ENCODE measurements at places on chromosomes 3 and 15.

- no peak for DNase-seq
These were observed 49.5 kb upstream of the GOLGA8J start for GRCh38 chr15:30033211-30033610.

DNA sequence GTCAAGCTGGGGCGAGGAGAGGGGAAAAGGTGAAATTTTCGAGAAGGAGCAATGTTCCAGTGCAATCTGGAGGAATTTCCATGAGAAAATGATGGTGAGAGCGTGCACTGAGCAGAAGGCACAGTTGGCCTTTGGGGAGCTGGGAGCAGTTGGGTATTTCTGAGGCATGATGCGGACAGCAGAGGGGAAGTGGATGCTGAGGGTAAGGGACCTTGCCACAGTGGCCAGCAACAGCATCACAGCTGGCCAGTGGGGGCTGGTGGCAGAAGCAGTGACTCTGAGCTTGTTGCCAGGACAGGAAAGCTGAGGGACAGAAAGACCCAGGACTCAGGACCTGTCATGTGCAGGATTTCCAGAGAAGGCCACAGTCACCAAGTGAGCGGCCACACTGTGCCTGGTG, 98.9 kb downstream of the LSM3 start:
- DNase-seq: no peak

DNA sequence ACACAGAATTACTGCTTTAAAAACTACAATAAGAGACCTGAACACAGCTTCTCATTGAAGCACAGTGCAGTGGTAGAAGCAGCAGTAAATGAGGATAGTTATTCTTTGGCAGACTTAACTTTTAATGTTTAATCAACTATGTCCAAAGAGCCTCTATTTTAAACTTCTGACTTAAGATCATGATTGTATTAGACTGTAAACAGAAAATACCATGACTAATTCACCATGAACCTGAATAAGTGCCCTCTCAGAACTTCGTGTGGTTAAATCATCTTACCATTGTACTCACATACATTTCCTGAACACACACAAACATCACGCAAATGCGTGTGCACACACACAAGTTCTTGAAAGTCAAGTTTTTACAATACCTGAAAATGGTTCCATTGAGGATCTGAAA, 13.9 kb downstream of the CEP152 start:
- no peak for DNase-seq

DNA sequence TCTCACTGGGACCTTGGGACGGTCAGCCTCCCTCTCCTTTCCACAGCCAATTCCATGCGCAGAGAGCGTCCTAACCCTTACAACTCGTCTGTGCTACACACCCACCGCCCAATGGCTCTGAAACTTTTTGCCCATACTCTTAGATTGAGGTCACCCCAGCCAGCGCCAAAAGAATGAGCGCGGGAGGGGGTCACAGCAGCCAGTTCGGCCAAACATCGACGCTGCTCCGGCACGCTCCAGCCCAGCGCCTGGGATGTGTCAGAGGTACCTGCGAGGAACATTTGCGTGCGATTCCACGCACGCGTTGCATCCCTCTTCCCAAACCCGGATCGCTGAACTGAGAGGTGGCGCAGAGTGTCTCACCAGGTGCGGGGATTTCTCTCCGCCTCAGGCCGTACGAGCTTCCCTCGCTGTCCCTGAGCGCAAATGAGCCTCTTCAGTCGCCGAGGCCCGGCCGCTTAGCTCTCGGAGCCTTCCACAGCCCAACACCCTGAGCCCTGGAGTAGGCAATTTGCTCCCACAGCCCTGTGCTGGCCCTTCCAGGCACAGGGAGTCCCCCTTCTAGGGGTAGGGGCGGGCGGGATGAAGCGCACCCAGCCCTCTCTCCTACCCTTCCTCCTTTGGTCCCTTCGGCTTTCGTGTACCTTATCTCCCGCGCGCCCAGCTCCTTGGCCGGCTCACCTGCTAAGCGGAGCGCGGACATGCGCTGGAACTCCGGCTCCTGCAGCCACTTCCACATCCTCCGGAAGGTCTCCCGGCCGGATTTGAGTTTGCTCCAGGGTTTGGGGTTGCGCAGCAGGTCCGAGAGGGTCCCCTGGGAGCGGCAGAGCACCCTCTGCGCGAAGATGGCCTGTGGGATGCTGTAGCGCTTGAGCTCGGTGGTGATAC, 1.8 kb downstream of the ONECUT1 start:
- no peak for DNase-seq

DNA sequence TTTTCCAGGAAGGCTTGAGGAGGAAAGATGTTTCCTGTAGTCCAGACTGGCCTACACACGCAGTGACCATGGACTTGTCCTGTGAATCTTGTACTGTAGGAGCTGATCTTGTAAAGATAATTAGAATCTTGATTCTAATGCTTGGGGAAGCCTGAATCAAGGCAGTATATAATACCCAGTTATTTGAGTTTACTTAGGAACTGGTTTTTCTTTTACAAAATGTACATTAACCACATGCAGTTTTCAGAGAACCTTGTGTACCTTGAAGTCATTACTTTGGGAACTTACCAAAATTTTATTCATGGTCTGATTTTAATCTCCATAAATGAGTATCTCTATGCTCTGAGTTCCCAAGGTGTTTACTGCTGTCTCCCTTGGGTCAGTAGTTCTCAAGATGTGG, 439.9 kb upstream of the AZI2 start:
- no peak for DNase-seq

DNA sequence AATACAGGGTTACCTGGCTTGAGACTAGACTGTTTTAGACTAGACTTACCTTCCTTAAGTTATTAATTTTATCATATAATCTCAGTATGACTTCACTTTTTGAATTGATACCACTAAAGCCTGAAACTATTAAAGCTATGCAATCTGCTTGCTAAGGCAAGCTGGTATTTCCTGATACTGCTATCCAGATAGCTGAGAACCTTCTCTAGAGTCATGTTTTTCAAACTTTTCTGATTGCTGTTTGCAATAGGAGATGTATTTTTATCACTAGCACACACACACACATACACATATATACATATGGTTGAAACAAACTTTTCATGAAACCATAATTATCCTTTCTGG, 9.3 kb upstream of the MAGI1 start:
- no peak for DNase-seq

- DNase-seq: no peak
These were observed 14.1 kb upstream of the SLC35G2 start for GRCh38 chr3:136804813-136805212.

GRCh38 chr15:51579012-51579411, 43.6 kb downstream of the DMXL2 start:
- DNase-seq: no peak

DNA sequence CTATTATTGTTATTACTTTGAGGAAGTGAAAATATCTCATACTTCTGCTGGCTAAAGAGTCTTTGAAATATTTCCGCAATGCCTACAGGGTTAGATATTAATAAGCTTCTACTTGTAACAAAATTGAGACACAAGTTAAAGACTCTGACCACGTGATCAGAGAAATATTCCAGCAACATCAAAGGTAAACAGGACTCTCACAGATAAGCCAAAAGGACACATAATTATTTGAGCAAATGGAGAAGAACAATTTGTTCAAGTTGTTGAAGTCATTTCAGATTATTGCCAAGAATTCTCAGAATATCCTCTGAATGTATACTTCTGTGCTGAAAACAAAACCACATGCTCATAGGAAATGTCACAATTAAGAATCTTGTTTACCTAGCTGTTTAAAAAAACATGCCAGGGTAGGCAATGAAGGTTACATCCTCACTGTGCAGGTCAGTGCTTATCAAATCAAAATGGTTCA, 225.8 kb upstream of the ALCAM start:
- DNase-seq: no peak

GRCh38 chr3:39435006-39435748, 28.7 kb downstream of the RPSA start:
- DNase-seq: no peak

DNA sequence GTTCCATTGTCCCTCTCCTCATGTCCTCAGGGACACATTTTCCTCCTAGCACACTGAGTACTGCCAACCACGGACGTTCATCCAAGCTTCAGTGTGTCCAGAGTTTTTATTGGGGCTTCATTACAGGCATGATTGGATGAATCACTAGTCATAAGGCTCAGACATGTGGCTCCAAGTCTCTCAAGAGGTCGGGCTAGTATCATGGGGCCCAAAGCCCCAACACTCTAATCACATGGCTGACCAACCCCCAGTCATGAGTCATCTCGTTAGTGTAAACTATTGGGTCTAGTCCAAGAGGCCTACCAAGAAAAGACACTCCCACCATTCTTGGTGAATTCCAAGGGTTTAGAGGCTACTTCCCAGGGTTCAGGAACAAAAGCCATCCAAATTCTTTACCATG, 4.4 kb downstream of the TERC start:
- DNase-seq: no peak

GRCh38 chr3:69838217-69838616, 99.0 kb downstream of the MITF start:
- DNase-seq: no peak

GRCh38 chr15:95169541-95170459, 938.4 kb downstream of the MCTP2 start:
- no peak for DNase-seq

GRCh38 chr3:123637131-123637530, 52.3 kb upstream of the HACD2 start:
- DNase-seq: no peak

DNA sequence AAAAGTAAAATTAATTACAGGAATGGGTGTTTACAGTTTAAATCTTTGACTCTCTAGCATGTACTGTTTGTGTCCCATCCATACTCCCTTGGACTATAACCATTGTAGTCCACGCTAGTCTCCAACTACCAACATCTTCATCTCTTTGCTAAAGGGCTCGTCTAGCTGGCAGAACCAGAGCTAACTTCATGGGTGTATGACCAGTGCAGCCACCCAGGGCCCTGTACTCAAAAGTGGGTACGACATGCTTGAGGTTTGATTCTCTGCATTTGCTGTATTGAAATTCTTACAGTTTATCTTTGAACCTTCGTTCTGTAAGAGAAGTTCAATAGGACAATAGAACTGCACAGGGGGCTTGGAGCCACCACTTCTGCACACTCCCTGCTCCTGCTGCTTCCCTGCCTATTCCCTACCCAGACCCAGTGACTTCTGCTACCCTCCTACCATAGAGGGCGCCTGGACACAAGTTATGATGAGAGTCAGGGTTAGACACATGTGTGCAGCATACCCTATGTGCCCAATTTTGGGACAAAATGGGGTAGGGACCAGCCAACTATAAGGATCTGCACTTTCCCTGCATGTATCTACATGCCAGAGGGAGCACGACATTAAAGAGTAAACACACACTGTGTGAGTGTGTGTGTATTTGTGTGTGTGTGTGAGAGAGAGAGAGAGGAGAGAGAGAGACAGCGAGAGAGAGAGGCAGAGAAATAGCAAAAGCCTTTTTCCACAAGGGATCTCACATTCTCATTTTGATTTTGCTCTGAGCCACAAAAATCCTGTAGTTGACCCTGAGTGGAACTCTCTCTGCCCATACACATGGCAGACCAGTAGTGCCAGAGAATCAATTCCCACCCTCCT, 59.0 kb upstream of the NECTIN3 start:
- DNase-seq: no peak

- no peak for DNase-seq
These were observed 32.6 kb downstream of the HMCES start for GRCh38 chr3:129311054-129311902.

- DNase-seq: no peak
These were observed 37.6 kb upstream of the WDR49 start for GRCh38 chr3:167691366-167691765.

DNA sequence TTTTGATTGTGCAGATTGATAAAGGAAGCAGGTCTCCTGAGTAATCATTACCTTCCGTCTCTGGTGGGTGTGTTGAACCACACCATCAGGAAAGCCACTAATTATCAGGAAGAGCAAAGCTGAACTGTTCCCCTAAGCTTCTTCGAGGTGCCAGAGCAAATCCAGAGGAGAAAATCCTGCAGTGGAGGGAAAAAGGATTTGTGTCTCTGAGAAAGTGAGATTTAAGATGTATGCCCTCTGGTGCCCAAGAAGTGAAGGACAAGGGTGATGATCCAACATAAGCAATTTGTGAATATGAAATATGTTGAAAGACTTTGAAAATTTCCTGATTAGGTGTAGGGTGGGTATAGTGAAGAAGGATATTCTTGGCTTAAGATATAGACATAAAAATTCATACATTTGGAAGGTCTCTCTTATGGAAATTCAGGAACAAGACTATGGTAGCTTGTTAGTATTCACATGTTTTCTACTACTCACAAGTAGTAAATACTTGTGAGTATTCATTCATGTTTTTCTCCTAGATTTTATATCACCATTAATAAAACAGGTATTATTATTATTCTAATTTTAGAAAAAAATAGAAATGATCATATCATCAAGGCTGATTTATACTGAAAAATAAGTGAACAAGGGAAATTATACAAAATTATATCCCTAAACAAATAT, 34.8 kb downstream of the COMMD2 start:
- no peak for DNase-seq

GRCh38 chr3:53842436-53843194, 3.6 kb downstream of the CHDH start:
- DNase-seq: peak; percentile 5

GRCh38 chr3:191959876-191960413, 499.0 kb downstream of the PYDC2 start:
- no peak for DNase-seq

DNA sequence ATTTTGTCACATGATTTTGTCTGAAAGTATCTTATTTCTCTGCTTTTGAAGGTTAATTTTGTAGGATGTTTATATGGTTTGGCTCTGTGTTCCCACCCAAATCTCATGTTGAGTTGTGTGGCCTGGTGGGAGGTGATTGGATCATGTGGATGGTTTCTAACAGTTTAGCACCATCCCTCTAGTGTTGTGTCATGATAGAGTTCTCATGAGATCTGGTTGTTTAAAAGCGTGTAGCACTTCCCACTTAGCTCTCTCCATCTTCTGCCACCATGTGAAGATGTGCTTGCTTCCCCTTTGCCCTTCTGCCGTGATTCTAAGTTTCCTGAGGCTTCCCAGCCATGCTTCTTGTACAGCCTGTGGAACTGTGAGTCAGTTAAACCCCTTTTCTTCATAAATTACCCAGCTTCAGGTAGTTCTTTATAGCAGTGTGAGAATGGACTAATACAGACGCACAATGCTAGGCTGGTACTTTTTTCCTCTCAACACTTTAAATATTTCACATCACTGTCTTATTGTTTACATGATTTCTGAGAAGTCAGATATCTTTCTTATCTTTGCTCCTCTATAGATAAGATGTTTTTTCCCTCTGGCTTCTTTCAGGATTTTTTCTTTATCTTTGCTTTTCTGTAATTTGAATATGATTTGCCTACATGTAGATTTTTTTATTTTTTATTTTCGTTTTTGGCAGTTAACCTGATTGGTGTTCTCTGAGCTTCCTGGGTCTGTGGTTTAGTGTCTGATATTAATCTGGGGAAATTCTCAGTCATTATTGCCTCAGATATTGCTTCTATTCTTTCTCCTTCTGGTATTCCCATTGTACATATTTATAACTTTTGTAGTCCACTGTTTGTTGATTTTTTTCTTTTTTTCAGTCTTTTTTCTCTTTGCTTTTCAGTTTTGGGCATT, 22.2 kb downstream of the BTD start:
- no peak for DNase-seq

GRCh38 chr15:85690561-85691231, 104.0 kb downstream of the KLHL25 start:
- no peak for DNase-seq
